ENCODE measurements at places on chromosomes 3 and 15.

DNA sequence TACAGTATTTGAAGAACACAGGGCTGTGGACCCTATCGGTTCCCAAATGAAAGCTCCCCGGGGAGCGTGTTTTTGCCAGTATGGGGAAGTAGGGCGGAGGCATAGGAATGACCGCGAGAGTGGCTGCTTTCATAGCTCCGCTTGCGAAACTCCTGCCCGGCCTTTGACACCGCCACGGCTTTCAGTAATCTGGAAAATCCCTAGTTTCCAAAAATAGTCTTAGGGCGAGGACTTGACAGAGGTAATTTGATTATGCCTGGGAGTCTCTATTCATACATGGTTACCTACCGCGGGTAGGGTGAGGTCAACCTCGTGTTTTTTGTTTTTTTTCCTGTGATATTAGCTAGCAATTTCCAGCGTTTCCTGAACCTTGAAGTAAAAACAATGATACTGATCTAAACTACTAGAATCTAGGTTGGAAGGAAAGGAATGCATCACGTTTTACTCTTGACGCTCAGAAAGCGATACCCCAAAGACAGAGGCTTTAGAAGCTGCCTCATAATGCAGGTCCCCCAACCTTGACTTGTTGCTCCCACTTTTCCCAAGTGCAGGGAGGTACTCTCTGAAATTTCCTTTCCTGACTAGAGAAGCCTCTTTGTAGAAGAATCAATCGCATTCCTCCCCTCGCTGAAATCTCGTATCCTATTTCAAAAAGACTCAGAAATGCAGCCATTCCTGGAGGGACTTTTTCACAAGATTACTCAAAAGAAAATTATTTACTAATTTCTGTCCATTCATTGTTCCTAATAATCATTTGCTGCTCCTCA lies 894 bp upstream of the CCNL1 start:
- DNase-seq: peak; percentile 84

- no peak for DNase-seq
These were observed 36.5 kb upstream of the PDZRN3 start for GRCh38 chr3:73661265-73661664.

- no peak for DNase-seq
These were observed 34.6 kb downstream of the BTD start for GRCh38 chr3:15636028-15636709.

DNA sequence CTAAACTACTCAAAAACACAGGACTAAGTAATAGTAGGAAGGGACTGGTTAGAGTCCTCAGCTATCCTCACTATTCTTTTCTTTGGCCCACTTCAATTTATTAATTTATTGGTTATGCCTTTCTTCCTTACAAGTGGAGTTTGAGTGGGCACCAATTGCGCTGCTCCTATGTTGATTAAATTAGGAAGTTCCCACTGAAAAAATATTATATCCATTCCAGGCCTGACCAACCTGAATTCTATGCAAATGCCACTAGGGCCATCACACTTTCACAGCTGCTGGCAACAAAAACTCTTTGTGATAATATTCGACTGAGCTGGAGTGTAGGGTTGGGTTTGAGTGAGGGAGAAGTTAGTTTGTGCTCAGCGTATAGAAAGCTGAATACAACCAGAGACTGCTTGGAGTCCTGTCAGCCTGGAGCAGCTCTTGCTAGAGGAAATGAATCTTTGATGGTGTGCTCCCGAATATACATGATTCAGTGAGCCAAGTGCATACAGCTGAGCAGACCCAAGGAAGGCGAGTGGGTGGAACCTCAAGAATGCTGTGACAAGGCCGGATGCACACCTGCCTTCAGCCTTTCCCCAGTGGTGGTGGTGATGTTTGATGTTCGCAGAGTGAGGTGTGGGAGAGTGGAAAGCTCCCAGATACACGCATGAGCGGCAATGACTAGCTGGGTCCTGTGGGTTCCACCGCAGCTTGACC lies 1.5 kb downstream of the ARHGEF3 start:
- DNase-seq: no peak

GRCh38 chr15:51497806-51498205 lies 124.8 kb downstream of the DMXL2 start:
- DNase-seq: no peak

- no peak for DNase-seq
These were observed 10.8 kb upstream of the CA12 start for GRCh38 chr15:63392361-63393009.

DNA sequence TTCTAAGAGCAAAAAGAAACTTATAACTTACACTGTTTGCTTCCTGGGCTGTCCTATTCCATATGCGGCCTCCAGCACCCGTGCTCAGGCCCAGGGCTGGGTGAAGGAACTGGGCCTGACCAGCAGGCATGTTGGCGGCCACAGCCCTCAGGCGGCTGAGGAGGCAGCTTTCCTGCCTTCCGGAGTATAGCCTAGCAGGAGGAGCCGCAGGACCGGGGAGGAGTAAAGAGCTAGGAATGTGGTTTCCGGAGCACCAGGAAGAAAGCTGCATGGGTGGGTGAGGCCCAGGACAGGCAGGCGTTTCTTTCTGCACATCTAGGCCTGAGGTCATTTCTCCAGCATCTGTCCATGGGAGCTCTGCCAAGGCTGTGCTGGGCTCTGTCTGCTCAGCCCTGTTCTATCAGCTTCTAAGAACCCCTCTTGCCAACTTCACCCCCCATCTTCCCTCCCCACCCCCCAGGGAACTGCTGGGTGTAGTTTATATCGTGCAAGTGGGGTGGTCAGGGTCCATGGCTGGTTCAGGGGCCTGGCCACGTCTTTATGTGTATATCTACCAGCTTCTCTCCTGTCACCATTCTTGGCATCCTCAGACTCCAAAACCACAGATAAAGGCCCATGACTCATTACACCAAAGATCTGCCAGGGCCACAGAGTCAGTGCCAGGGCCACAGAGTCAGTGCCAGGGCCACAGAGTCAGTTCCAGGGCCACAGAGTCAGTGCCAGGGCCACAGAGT lies 7.8 kb upstream of the KIF7 start:
- DNase-seq: peak; percentile 46
